ENCODE measurements at places on chromosomes 5 and 9. TPM values are rescaled to one million over a fixed set of nuclear protein-coding genes. Genes with fewer than 3 reads are reported as not detected.
A peak's percentile ranks its signal among the peaks of the same experiment; 100 is the strongest.

GRCh38 chr9:110427497-110428104 is 89.9 kb upstream of the TXNDC8 start:
- DNase-seq = no peak

GRCh38 chr9:134230942-134231325 is 66.6 kb upstream of the RNU6ATAC start:
- no peak for DNase-seq

DNA sequence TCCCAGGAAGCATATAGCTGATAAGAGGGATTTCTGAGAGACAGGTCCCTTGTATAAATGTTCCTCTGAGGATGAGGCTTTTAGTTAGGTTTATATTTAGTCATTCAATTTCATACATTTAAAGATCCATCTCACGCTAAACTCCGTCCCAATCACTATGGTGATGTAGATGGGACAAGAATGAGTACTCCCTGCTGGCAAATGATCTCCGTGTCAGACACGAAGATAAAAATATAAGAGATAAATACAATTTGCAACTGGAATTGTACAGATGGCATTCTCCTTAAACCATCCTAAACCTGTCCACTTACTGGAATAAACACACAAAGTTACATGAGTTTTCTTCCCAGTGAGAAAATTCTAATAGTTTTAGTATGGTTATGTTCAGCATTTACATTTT is 233.0 kb downstream of the PRR16 start:
- DNase-seq = no peak

GRCh38 chr5:55081541-55081940 is 20.9 kb upstream of the GZMA start:
- no peak for DNase-seq

The SARDH gene
- total RNA-seq = 4.2 TPM

GRCh38 chr5:148012801-148013200 is 51.0 kb upstream of the SPINK5 start:
- DNase-seq = no peak

The SLC6A3 gene
- total RNA-seq = not detected

GRCh38 chr5:171520300-171521174 is 101.1 kb downstream of the FGF18 start:
- DNase-seq = no peak

DNA sequence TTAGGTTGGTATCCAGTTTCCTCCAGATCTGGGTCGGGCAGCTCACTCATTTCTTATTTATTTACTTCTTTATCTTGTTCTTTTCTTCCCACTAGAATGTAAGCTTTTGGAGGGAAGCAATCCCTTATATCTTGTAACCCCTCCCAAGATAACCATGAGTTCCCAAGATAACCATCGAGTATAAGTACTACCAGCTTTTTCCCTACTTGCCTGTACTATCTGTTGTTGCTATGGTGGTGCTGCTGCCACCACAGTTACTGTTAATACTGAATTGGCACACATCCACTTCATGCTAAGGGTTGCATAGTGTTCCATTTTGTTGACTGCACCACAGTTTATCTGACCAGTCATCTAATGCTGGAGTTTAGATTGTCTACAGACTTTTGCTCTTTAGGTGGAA is 19.9 kb downstream of the NUP214 start:
- no peak for DNase-seq

DNA sequence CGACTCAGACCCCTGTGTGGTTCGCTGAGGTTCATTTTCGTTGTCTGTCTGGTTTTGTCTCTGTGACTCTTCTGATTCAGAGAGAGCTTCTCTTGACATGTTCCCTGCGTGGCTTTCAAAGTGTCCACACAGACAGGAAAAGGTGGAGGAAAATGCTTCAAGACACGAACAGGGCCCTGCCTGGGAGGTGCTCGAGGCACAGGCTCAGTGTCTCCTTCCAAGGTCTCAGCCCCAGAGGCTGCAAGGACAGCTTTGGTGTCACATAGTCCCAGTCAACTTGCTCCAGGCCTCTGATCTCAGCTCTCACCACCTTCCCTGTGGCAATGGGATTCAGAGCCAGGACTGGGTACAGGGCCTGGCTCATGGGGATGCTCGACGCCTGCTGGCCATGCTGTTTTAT is 51.6 kb upstream of the SARDH start:
- DNase-seq = no peak

GRCh38 chr5:130720355-130720754 is 444.7 kb downstream of the HINT1 start:
- DNase-seq = no peak

GRCh38 chr5:133612249-133612860 is at the start of gene FSTL4:
Gene FSTL4, minus strand, starts transcription at chr5:133612541.
- DNase-seq = peak; percentile 57

- DNase-seq = no peak
These were observed 52.4 kb upstream of the SYNPO start for GRCh38 chr5:150587856-150588595.

The MYMK gene
- total RNA-seq = not detected

GRCh38 chr5:138833080-138833479 is 42.1 kb downstream of the LRRTM2 start:
- DNase-seq = no peak

- no peak for DNase-seq
These were observed 413 bp upstream of the AUH start for GRCh38 chr9:91362051-91362611.

DNA sequence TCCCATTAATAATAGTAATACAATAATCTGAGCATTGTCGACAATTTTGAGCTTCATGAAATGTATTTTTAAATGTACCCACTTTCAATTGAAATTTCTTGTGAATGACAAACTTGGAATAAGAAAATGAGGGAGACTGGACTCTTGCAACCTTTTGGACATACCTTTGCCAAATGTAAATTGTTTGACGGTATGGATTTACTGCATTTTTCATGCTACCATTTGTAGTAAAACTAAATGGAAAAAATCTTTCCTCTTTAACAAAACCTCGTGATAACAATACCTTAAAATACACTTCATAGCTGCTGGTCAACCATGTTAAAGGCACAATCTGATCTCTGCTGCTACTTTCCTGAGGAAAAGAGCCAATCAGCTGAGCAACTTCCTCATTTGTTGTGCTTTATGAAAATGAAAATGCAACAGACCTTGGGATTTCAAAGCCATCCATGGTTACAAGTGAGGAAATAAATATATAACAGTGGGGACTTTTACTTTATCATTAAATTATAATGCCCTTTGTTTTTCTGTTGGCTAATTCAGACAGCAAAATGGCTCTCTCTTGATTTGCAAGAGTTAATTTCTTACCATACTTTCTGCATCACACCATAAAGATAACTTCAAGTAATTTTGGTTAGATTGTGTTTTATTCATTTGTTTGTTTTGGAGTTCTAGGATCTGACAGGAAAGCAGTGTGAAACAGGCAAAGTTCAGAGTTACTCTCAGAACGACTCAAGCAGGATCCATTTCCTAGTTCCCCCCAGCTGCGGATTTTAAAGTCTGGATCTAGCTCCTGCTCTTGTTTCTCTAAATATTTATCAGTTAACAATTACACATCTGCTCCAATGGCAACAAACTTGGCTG is 1.1 kb downstream of the ALDH1A1 start:
- DNase-seq = no peak

The SUSD3 gene
- total RNA-seq = 1.2 TPM

- DNase-seq = no peak
These were observed 81.9 kb downstream of the RAPGEF1 start for GRCh38 chr9:131657940-131658339.

- no peak for DNase-seq
These were observed 27.6 kb downstream of the TPPP start for GRCh38 chr5:665541-665955.

The SLC44A1 gene
- total RNA-seq = 53.5 TPM

DNA sequence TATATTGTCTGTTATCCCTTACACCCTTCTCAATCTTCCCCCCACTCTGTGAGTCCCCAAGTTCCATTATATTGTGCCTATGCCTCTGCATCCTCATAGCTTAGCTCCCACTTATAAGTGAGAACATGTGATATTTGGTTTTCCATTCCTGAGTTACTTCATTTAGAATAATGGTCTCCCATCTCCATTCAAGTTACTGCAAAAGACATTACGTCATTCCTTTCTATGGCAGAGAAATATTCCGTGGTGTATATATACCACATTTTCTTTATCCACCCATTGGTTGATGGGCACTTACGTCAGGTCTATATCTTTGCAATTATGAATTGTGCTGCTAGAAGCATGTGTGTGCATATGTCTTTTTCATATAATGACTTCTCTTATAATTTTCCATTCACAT is 54.8 kb upstream of the SGCD start:
- DNase-seq = no peak

The PCDH1 gene
- 5.5 TPM for total RNA-seq

The ZNF300 gene
- 17.2 TPM for total RNA-seq

GRCh38 chr5:33997331-33997983 is 10.4 kb downstream of the AMACR start:
- DNase-seq = no peak

- no peak for DNase-seq
These were observed 69.5 kb downstream of the SH3TC2 start for GRCh38 chr5:148993283-148993936.

The OR1N2 gene
- not detected for total RNA-seq

GRCh38 chr5:144092508-144092907 is 78.0 kb downstream of the YIPF5 start:
- DNase-seq = no peak

GRCh38 chr9:134930398-134930797 is 12.7 kb upstream of the FCN1 start:
- DNase-seq = no peak

The PCDHA9 gene
- 3.8 TPM for total RNA-seq

DNA sequence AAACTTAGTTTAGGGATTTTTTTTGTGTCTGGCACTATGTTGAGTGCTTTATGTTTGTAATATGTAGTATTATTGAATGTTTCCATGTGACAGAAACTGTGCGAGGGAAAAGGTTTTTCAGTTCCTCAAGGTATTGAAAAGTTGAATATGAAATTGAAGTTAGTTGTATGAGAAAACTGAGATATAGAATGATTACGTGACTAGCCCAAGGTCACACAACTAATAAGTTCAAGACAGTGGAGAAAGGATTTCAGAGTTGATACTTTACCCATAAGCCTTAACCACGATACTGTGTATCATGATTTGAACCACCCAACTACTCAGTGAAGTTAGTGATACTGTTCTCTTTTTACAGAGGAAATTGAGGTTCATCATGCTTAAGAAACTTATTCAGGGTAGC is 5.7 kb downstream of the NIPBL start:
- DNase-seq = no peak

The CCDC180 gene
- total RNA-seq = 12.5 TPM

DNA sequence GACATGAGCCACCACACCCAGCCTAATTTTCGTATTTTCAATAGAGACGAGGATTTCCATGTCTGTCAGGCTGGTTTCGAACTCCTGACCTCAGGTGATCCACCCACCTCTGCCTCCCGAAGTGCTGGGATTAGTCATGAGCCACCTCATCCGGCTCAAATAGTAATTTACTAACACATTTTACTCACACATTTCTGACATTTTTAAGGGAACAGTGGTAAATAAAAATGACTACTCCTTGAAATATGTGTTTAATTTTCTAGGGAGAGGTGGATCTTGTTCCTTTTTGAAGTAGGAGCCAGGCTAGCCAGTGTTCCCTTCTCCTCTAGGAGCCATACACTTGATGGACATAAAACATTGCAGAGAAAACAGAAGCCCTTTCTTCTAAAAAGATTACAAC is 55.2 kb upstream of the ERBIN start:
- no peak for DNase-seq

The RPL7A gene
- 2,045 TPM for total RNA-seq

DNA sequence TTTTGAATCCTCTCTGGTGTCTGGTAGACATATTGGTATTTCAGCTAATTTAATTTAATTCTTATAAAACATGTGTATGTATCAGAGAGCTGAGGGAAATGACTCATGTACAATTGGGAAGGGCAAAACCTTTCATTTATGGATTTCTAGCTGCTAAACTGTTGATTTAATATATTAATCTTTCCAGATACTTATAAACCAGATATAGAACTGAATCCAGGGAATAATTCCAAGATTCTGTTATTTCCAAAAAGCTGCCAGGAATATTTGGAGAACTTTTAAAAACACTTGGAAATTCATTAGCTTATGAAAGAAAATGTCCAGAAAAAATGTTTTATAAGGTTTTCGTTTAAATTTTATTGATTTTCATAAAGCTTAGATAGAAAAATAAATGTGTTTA is 295.5 kb downstream of the YTHDC2 start:
- no peak for DNase-seq

The ETF1 gene
- 77.6 TPM for total RNA-seq

GRCh38 chr5:91211997-91212713 is 171.0 kb downstream of the ARRDC3 start:
- no peak for DNase-seq

- no peak for DNase-seq
These were observed 128.6 kb downstream of the PJA2 start for GRCh38 chr5:109281136-109281690.

All from progenitor cell of endocrine pancreas (in vitro differentiated cells).